Stimulated activated CD4-positive, alpha-beta T cell treated with anti-CD3 and anti-CD28 coated beads, Interleukin-4, amount 100 ng/mL, for 4 hours (primary cell): ENCODE measurements at places on chromosomes 16 and 17.

DNA sequence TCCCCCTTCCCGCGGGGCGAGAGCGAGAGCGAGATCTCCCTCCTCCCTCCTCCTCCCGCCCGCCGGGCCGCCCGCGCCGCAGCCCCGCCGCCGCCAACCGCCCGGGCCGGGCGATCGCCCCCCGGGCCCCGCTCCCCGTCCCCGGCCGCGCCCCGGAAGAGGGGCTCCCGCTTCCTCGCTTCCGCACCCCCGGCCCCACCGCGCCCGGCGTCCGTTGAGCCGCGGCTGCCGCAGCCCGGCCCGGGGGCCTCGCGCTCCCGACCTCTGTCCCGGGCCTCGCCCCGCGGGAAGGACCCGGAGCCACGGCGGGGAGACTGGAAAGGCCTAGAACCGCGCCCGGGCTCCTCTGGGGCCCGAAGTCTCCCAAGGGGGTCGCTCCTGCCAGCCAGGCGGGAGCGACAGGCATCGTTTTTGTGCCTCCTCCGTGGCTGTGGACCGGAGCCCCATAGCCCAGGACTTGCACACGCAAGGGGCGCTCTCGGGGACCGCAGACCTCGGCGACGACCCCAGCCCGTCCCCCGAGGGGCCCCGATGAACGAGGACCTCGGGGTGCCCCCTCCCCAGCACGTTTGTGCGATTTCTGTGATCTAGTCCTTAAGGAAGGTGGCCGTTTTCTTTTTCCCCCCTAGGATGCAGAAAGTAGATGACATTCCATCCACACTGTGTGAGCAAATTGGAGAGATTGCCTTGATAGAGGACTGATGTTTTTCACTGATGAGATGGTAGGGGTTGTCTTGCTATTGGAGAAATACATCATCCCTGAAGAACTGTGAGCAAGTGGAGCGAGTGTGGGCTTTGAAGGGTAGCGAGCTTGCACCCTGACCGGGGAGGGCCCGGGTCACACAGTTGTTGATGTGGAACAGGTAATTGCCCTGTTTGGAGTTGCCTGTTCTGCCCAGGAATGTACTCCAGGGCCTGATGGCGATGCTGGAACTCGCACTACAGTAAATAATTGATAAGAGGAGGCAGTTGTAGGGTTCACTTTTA, 611 bp downstream of the BANP start:
- no peak for DNase-seq

GRCh38 chr16:68643227-68643626, 1.9 kb upstream of the CDH3 start:
- no peak for DNase-seq

DNA sequence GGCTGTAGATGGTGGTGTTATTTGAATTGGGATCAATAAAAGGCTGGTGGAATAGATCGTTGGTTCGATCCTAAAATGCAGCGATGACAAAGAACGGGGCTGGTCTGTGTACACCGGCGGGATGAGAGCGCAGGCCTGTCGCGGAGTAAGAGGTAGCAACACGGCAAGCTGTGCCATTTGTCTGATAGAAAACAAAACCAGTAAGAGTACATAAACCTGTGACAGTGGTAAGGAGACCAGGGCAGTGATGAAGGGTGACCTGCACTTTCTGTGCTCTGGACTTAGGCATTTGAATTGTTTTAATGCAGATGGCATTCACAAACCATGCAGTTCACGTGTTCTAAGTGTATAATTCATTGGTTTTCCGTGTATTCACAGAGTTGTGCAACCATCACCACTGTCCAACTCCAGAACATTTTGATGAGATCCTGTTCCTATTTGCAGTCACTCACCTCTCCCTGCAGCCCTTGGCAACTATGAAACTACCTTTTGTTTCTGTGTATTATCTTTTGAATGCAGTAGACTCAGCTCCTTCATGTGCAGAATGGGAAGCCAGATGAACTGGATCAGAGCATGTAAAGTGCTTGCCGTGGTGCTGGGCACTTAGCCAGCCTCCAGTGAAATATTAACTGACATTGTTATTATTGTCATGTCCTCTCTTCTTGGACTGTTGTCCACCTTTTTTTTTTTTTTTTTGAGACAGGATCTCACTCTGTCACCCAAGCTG, 286.1 kb downstream of the SNX29 start:
- DNase-seq: no peak

DNA sequence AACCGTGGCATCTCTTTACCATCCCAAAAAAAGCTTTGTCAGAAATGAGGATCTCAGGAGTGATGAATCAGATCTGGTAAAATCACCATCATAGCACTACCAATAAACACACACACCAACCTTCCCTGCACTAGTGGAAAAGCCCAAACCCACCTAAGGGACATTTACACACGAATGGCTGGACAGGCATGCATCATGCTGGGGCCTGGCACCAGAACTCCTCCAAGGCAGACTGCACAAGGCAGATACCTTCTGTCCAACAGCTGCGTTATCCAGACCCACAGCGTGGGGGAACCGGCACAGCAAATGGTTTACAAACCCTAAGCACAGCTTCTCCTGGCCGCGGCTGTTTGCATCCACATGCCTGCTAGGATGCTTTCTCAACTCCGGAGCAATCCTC, 2.8 kb downstream of the ASIC2 start:
- no peak for DNase-seq

GRCh38 chr17:61537264-61537771, 53.7 kb downstream of the NACA2 start:
- no peak for DNase-seq

GRCh38 chr17:13727441-13728171, 125.9 kb upstream of the HS3ST3A1 start:
- DNase-seq: no peak

- no peak for DNase-seq
Observed at GRCh38 chr17:38451840-38452529, 23.7 kb downstream of the ARHGAP23 start.

GRCh38 chr16:52515068-52515671, 31.8 kb downstream of the TOX3 start:
- no peak for DNase-seq

DNA sequence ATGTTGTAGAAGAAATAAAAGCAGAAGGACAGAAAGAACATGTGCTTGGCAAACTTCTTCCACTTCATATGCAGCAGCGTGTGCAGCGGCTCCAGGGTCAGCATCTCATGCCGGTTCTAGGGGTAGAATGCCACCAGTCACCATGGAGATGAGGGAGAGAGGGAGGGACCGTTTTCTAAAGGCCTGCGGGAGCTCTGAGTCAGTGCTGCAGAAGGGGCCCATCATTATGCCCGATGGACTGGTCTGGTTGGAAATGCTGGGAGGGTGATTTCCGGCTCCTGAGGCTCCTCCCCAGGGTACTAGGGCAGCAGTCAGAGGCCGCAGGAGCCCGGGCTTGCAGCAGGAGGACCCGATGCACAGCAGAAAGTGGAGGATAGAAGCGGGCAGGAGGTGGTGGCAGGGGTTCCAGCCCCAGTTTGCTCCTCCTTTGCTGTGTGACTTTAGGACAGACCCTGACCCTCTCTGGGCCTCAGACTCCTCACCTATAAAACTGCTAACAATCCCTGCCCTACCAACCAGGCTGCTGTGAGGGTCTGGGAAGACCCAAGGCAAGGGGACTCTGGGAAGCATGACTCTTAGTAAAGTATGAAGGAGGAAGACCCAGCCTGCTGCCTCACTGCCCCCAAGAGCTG, 28.6 kb downstream of the TRPV3 start:
- no peak for DNase-seq

- peak; percentile 49 for DNase-seq
Observed at GRCh38 chr17:75240394-75241142, 20.8 kb downstream of the GGA3 start.

GRCh38 chr17:33948309-33948708, 306.8 kb upstream of the CCL2 start:
- DNase-seq: no peak

DNA sequence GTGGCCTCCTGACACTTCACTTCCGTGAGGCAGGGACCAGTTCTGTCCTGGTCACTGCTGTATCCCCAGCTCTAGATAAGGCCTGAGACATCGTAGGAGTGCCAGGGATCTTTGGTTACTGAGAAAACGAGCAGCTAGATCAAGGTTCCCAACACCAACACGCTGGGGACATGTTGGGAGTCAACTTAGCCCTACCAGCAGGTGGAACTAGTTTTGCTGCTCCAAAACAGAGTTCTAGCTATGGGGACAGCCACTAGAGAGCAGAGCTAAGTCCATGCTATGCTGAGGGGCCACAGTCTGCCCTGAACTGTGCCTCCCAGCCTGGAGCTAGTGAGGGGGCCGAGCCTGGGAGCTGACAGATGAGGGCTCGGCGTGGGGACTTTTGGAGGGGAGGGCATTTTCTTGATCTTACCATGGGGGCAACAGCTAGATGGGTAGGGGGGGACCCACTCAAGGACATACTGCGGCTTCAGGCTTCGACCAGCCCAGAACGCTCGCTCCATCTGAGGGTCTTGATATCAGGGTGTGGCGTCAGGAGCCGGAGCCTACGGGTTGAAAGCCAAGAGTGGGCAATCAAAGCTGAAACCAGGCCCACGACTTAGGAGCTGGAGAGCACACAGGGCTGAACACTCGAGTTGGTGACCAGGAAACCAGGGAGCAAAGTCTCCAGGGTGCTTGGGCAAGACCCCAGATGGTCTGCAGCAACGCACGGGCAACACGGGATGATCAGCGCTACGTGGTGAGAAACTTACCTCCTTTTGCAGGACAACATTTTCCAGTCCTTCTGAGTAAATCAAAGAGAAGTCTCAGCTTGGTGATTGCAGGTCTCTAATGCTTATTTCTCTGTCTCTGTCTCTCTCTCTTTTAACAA, 13.4 kb downstream of the SNX20 start:
- DNase-seq: no peak

DNA sequence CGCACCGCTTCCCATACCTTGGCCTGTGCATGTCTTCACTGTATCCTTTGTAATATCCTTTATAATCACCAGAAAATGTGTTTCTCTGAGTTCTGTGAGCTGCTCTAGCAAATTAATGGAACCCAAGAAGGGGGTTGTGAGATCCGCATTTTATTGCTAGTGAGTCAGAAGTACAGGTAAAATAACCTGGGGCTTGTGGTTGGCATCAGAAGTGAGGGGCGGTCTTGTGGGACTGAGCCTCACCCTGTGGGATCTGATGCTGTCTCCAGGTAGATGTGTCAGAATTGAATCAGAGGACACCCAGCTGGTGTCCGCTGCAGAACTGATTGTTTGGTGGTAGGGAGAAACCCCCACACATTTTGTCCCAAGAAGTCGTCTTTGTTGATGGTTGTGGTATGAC, 382.4 kb downstream of the SNX29 start:
- no peak for DNase-seq
